ENCODE measurements at places on chromosomes 4 and X. TPM values are rescaled to one million over a fixed set of nuclear protein-coding genes. Genes with fewer than 3 reads are reported as not detected.
A peak's percentile ranks its signal among the peaks of the same experiment; 100 is the strongest.

DNA sequence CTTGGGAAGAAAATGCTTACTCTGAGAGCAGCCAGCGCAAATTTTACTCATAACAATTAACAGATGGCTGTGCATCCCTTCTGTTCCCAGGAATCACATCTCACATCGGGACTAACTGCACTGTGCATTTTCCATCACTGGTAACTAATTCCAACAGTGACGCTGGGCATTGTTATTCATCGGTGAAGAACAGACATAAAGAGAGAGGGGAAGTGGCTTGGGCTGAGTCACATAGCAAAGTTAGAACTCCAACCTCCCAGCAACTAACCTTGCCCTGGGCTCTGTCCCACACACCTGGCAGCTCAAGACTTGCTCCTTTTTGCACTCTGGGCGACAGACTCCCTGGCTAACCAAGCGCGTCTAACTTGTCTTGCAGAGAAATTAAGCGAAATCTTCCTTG lies 6.4 kb upstream of the LONRF3 start:
- no peak for DNase-seq

DNA sequence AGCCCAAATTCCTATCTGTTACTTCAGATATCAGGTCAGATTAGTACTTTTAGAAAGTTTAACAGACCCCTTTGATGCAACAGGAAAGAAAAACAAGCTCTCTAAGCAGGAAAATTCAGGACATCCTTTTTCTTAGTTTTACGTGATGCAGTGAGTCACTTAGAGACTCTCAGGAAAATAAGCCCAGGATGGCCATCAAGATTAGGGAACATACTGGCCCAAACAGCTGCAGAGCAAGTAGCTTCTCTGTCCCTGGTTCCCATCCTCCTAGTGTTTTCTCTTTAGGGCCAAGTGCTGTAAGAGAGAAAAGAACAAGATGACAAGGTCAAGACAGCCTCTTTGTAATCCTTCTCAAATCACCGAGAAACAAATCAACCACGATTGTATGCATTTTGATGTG lies 219.1 kb downstream of the ZNF674 start:
- no peak for DNase-seq

DNA sequence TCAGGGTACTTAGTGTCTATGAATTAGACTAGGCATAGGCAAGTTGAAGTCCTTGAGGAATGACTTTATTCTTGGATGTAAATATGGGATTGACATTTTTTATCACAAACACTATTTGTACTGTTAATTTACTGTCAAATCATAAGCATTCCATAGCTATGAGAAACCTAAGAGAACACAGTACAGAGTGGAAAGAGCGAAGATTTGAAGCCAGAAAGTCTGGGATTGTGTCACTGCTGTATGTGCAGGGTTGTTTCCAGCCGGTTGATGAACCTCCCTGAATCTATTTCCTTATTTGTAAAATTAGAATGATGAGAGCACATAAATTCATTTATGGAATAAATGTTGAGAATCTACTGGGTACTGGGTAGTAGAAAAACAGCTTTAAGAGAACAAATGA lies 14.4 kb upstream of the KLHL5 start:
- DNase-seq: no peak

DNA sequence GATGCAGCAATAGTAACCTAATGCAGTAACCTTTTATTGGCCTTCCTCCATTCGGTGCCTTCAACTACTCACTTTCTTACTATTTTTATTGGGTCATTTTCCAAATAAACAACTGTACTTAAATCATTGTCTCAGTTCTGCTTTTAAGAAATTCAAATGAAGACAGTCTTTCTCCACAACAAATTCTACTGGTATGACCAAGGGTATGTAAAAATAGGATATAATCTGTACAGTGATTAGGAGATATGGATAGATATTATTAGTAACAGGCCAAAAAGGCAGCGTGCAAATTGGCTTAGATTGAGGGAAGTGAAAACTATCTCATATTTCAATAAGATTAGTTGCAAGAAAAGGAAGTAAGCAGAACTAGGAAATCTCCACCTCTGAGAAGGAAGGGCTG lies 177.4 kb upstream of the PPP1R2C start:
- no peak for DNase-seq

- no peak for DNase-seq
Observed at GRCh38 chr4:2685541-2685940, 70.6 kb downstream of the TNIP2 start.

DNA sequence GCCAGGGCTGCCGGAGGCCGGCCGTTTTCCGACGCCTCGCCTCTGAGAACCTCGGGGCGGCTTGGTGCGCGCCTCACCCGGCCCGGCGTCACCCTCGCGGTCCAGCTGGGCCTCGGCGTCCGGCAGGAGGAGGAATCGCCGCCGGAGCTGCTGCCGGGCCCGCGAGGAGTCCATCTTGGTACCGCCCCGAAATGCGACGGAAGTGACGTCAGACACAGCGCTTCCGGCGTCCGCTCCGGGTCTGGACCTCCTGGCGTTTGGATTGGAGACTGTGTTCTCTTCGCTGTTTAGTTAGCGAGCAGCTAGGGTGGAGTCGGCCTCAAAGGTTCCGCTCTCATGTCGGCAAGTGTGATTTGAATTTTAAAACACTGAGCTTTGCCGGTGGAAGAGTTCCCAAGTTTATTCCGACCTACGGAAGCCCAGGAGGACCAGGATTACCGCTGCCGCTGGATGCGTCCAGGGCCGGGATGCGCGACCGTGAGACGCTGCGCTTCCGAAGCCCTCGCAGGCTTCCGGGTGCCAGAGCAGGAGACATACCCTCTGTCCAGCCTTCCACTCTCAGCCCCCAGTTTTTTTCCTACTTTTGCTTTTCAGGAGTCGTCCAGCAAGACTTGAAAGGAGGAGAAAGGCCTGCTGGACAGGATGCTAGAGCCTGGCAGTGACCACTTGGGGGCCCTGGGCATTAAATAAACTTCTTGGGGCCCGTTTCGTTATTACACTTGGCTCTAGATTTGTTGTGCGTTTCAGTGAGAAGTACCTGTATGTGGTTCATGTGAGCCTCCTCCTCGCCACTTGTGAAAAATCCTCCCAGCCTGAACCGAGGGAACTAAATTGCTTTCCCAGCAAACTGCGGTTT lies at the start of gene TMEM128:
Gene TMEM128 (minus strand): TSS at position 195 of the 856 bp plus-strand sequence. CDS start 21 bp downstream, at position 174.
- peak; percentile 96 for DNase-seq

IL9R gene
- 0.17 TPM for total RNA-seq

RAB39B gene
- 3.6 TPM for total RNA-seq
